Stimulated activated CD8-positive, alpha-beta memory T cell treated with anti-CD3 and anti-CD28 coated beads, Interleukin-7, amount 100 ng/mL, for 4 hours (primary cell): ENCODE measurements at places on chromosomes 2 and 18.
A peak's percentile ranks its signal among the peaks of the same experiment; 100 is the strongest.

- DNase-seq = no peak
Observed at GRCh38 chr18:73927496-73927895, 220.1 kb downstream of the FBXO15 start.

- no peak for DNase-seq
Observed at GRCh38 chr18:78510091-78510490, 469.5 kb upstream of the SALL3 start.

DNA sequence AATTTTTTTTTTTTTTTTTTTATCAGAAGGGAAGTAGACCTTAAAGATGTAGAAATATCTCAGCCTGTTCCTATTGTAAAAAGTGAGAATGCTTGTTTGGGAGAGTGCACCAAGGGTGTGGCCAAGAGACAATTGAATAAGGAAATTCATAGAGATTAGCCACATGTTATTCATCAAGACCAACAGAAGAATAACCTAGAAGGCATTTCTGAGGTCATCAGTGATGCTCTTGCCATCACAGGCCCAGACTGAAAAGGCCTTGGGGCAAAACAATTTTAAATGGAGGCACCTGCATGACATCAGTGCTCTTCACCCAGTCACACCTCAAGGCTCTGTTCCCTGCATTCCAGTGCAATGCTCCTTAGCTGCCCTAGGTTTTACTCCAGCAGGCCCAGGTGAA, 2043.3 kb upstream of the PIK3C3 start:
- no peak for DNase-seq

- no peak for DNase-seq
Observed at GRCh38 chr2:226891780-226892590, 56.1 kb downstream of the RHBDD1 start.

GRCh38 chr2:70686577-70687460, 81.2 kb downstream of the ADD2 start:
- DNase-seq = no peak

DNA sequence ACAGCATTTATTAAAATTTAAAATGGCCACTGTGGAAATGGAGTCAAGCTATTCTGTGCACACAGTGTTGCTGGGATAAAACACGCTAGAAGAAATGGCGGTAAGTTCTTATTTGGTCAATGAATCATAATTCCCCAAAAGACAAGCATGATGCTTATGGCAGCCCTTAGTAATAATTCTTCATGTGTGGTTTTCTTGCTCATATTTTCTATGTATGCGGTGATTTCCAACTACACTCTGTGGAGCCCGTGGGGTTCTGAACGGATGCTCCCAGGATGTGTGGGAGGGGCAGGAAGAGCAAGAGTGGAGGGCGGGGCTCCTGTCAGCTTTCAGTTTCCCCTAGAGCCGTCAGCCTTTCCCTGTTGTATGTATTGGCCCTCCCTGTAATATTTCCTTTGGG, 91.7 kb upstream of the RMDN2 start:
- DNase-seq = no peak

- DNase-seq = no peak
Observed at GRCh38 chr2:238336151-238336550, 15.8 kb downstream of the TRAF3IP1 start.

GRCh38 chr2:21633466-21633865, 509.7 kb downstream of the TDRD15 start:
- DNase-seq = no peak

DNA sequence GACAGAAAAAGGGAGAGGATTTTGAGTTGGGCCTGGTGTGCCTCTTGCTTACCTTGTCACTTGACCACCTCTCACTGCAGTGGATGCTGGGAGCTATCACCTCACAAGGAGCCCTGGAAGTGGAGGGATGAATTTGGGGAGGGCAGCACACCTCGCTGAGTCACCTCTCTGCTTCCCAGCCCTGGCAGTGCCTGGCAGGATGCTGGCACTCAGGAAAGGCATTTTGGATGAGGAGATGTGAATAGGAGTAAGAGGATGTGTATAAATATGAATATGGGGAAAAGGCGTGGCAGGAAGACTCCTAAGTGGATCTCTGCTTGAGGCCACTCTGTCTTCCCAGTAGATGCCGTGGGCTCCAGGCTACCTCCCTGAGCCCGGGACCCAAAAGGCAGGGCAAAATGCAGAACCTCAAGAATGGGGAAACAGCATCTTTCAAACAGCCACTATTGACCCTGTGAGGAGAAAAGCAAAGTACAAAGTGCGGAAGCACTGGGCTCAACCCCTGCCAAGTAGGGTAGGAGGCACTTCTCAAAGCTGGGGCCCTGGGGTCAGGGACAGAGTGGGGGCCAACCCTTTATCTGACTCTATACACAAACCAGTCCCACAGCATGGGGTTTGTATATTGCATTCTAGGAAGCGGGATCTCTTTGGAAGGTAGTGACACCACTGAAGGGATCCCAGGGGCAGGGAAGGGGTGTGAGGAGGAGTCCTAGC, 164.5 kb upstream of the GLI2 start:
- DNase-seq = no peak

DNA sequence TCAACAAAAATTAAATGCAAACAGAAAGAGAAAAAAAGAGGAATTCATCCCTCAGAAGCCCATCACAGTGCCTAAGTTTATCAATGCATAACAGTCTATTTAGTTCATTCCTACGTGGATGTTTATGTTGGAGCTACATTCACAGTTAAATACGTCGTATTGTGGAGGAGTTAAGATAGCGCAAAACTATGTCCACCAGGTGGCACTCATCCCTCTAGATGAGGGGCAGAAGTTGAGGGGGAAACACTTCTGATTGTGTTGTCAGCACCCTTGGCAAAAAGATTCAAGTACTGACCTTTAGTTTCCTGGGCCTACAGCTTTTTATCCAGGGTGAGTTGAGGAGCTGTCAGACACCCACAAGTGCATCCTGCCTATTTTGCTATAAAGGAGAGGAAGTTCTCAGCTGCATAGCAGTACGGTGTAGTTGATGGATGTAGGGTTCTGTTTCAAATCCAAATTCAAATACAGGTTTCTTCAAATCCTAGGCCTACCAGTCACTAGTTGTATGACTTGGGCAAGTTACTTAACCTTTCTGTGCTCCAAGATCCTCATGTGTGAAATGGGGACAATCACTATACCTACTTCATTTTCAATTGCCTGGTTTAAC, 26.8 kb upstream of the MYO1B start:
- DNase-seq = peak; percentile 26

DNA sequence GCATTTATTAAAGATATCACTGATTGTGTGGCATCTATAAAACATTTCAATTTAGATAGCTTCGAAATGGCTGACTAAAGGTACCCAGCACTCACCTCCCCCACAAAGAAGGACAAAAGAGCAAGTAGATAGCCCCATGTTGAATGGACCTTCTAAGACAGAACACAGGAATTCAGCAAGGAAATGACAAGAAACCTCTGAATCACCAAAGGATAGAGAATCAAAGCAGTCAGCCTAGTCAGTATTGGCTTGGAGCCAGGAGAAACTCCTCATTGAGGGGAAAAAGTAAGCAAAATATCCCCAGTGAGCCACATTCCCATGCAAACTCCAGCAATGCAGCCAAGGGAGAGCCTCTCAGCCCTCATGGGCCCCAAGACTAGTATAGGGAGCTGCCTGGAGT, 113.7 kb downstream of the BARD1 start:
- DNase-seq = no peak

GRCh38 chr2:106011380-106011779, 182.7 kb downstream of the UXS1 start:
- no peak for DNase-seq

DNA sequence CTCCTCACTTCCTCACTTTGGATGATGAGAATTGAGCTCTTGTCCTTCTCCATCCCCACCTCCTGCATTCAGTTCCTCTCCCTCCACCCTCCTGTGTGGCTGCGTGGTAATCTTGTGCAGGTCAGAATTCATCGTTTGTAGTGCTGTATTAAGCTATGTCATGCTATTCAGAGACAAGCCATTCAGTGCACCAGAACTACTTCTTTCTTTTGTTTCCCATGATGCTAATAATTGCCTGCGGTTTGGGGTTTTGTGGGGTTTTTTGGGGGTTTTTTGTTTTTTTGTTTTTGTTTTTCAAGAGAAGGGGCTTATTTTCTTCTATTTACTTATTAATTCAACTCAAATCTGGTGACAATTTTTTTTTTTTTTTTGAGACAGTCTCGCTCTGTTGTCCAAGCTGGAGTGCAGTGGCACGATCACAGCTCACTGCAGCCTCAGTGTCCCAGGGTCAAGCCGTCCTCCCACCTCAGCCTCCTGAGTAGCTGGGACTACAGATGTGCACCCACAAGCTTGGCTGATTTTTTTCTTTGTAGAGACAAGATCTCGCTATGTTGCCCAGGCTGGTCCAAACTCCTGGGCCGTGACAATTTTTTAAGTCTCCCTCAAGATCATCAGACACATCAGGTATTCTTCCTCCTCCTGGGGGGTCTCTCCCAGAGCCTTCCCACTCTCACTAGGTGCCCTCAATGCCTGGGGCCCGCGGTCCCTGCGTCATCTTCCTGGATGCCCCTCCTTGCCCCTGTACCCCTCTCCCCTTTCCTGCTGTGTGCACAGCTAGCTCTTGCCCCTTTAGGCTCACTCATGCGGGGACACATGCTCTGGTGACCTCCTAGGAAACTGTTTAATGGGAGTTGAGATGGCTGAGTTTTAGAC, 37.8 kb downstream of the MAL start:
- no peak for DNase-seq

- no peak for DNase-seq
Observed at GRCh38 chr2:88837511-88838160, 146.2 kb downstream of the RPIA start.

DNA sequence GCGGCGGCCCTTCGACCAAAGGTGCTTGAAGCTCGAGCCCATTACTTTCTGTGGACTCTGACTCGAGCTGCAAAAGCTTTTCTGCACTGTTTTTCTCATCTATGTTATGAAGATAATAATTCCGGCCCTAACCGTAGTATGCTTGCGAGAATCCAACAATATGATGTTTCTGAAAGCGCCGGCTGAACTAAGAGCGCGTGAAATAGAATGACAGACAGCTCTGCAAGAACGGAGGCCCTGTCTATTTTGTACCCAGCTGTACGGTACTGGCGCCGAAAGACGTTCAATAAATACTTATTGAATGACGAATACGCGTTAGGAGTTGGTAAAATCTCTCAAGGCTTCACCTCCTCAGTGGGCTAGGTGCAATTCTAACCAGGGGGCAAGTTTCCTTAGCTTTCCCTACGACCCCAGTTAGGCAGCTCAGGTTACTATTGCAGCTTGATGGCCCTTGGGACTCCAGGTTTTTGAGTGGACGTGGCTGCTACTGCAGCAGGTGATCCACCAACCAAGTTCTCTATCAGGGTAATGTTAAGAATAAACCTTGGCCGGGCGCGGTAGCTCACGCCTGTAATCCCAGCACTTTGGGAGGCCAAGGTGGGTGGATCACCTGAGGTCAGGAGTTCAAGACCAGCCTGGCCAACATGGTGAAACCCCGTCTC, 570 bp downstream of the SCRN3 start:
- no peak for DNase-seq

GRCh38 chr18:59540780-59541179, 156.4 kb downstream of the CCBE1 start:
- DNase-seq = no peak

- DNase-seq = no peak
Observed at GRCh38 chr2:148560496-148560895, 84.1 kb upstream of the EPC2 start.

- peak; percentile 0 for DNase-seq
Observed at GRCh38 chr2:166106431-166107015, 21.3 kb downstream of the SCN1A start.

DNA sequence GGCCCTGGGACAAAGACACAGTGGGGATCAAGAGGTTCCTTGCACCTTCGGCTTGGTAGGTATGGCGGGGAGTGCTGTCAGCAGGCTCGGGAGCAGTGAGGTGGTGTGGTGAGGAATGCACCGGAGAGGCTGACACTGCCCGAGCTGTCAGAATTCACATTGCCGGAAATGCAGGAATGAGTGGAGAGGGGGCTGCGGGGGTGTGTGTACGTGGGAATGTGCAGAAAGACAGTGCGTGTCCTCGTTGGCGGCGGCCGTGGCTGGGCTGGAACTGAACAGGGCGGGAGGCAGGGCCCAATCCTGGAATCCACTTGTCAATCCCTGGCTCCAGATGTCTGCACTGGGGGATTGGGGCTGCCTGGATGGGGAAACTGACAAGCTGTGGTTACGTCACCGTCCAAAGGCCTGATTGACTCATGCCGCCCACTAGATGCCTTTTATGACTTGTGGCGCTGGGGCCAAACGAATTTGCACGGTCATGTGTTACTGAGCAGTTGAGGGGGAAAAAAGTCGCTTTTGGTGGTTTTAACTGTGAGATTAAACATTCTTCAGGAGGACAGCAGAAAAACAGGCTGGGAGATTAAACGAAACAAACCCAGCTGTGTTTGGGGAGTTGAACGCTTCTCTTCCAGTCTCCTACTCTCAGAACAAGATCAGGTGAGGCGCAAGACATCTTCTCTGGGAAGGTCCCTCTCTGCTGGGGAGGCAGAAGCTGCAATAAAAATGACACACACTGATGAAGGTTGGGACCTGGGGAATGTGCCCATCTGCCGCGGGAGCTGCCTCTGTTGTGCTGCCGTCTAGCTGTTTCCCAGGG, 189.4 kb upstream of the GLI2 start:
- no peak for DNase-seq

- DNase-seq = no peak
Observed at GRCh38 chr2:29469961-29470360, 354.7 kb downstream of the CLIP4 start.

- no peak for DNase-seq
Observed at GRCh38 chr18:5626130-5626880, 82.5 kb upstream of the EPB41L3 start.

GRCh38 chr2:8754106-8754776, 72.4 kb downstream of the ID2 start:
- no peak for DNase-seq

DNA sequence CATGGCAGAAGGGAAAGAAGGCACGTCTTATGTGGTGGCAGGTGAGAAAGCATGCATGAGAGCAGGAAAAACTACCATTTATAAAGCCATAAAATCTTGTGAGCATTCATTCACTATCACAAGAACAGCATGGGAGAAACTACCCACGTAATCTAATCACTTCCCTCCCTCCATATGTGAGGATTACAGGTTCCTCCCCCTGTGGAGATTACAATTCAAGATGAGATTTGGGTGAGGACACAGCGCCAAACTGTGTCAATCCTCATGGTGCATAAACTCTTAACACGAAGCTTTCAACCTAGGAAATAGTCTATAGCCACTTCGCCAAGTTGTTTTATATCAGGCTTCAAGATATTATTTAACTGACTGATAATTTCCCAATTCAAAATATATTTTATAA, 595.5 kb downstream of the FBXO15 start:
- no peak for DNase-seq

DNA sequence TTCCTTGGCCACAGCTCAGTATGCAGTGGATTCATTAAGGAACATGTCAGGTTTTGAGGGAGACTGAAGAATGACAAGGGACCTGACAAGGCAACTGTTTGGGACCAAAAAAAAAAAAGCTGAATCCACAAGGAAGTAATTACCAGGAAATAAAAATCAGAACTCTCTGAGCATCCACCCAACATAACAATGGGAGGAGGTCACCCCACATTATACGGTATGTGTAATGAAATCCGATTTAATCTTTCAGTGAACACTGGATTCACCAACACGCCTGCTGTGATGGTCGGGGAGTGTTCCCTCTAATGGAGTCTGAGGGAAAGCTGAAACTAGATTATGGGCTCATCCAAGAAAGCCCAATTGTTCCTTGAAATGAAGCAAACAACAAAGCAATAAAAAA, 329.3 kb downstream of the ETAA1 start:
- no peak for DNase-seq
